ENCODE measurements at places on chromosomes 13 and 19. TPM values are rescaled to one million over a fixed set of nuclear protein-coding genes. Genes with fewer than 3 reads are reported as not detected.

Gene KCNC3
- 6.3 TPM for total RNA-seq

GRCh38 chr19:53823380-53824120, 564 bp downstream of the NLRP12 start:
- no peak for DNase-seq

DNA sequence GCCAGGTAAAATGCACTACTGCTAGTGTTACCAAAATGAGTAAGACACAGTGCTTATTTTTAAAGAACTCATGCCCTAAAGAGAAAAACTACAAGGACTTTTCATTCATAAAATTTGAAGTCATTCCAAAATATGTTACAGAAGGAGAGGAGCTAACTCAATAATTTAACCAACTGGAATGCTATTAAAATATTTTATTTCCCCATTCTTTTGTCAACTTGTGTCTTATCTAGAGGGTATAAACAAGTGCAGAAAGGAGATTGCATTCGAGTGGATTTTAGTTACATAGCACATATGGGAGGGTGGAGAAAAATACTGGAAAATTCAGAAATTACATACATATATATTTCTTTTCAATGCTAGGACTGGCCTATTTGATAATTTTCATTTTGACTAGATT, 131.0 kb upstream of the IRS2 start:
- DNase-seq = no peak

DNA sequence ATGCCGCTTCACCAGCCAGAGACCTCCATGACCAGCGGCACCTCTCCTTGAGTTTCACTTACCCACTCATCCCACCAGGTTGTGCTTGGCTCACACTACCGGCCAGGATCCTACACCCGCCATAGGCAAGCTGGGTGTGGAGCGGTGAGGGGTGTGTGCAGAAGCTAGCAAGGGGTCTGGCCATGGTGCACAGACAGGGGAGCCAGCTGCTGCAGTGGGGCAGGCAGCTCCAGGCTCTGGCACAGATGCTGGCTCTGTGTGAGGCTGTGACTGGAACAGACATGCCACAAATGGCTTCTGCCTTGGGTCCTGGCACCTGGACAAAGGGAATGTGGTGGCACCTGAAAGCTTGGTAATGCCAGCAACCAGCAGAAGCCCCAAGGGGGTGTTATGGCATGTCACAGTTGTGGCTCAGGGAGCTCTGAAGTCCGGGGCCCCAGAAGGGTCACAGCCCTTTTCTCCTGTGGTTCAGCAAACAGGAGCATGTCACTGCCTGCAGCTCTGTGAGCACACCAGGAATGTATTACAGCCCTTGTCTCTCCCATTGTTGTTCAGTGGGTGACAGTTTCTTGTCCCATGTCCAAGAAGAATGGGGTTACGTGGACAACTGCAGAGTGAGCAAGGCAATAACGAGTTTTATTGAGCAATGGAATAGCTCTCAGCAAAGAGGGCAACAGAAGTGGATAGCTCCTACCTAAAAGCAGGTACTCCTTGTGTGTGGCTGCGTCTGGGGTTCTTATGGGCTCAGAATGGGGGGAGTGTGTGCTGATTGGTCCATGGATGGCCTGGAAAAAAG, 2791.0 kb upstream of the PCDH20 start:
- DNase-seq = no peak

Gene HCN2
- 7.3 TPM for total RNA-seq

GRCh38 chr19:20244356-20244755, 77.3 kb downstream of the ZNF486 start:
- DNase-seq = no peak

Gene KIR2DL3
- not detected for total RNA-seq

- no peak for DNase-seq
Observed at GRCh38 chr19:31149441-31149941, 199.7 kb downstream of the TSHZ3 start.

Gene METTL21C
- 0.82 TPM for total RNA-seq
